ENCODE measurements at places on chromosomes 7 and 10.
A peak's percentile ranks its signal among the peaks of the same experiment; 100 is the strongest.

- DNase-seq, result peak; percentile 59
These were observed 1.5 kb downstream of the CTBP2 start for GRCh38 chr10:125158601-125159485.

GRCh38 chr7:96380111-96380512, 58.2 kb upstream of the SLC25A13 start:
- DNase-seq, result no peak

GRCh38 chr10:125983161-125983560, 86.8 kb downstream of the FANK1 start:
- no peak for DNase-seq

DNA sequence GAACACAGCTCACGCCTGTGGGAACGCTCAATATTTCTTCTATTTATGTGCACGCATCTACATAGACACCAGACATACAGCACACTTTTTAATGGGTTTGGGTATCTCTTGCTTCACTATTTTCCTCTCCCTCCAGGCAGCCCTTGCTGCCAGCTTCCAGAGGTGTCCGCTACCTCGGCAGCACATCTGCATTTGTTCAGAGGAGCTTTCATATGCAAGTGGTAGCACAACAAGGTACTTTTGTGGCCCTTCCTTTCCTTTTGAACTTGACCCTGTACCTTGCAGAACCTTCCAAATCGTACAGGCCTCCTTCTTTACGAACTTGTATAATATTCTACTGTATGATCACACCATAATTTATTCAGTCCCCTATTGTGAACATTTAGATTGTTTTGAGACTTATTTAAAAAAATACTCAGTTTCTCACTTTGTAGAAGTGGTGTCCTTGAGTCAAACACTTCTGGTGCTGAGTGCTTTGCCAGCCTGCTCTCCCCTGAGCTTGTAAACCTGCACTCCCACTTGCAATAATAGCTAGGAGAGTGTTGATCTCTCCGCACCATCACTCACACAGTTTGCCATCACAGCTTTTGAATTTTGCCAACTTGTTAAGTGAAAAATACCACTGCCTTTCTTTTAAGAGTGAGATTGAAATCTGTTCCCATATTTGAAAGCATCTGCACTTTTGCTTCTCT, 106.0 kb upstream of the ZNF32 start:
- no peak for DNase-seq

DNA sequence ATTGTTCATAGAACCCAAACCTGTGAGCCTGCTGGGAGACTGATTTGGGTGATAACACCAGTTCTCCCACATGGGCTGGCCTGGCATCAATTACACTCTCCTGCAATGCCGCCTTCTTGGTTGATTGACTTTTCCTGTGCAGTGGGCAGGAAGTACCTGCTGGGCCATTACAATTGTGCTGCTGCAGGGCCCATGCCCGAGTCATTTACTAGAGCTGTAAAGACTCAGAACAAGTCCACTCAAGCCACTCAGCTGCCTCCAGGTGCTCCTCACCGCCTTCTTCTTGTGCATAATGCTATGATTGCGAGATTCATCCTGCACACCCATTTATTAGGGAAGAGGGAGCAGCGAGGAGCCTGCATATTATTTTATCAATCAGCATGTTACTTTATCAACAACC, 264.0 kb downstream of the TCERG1L start:
- peak; percentile 56 for DNase-seq

Measured in RWPE1 (cell line).